Cardiac muscle cell (in vitro differentiated cells and primary cell): ENCODE measurements at places on chromosomes 3 and 15. TPM values are rescaled to one million over a fixed set of nuclear protein-coding genes. Genes with fewer than 3 reads are reported as not detected.
A peak's percentile ranks its signal among the peaks of the same experiment; 100 is the strongest.

- no peak overlapping the region for H3K4me3 ChIP-seq
- DNase-seq = no peak
- no peaks in the 10 kb centered on the region for H3K27me3 ChIP-seq
- H3K36me3 ChIP-seq = no peaks in the 10 kb centered on the region
Observed at GRCh38 chr3:36707623-36708409, 56.5 kb downstream of the DCLK3 start.

DNA sequence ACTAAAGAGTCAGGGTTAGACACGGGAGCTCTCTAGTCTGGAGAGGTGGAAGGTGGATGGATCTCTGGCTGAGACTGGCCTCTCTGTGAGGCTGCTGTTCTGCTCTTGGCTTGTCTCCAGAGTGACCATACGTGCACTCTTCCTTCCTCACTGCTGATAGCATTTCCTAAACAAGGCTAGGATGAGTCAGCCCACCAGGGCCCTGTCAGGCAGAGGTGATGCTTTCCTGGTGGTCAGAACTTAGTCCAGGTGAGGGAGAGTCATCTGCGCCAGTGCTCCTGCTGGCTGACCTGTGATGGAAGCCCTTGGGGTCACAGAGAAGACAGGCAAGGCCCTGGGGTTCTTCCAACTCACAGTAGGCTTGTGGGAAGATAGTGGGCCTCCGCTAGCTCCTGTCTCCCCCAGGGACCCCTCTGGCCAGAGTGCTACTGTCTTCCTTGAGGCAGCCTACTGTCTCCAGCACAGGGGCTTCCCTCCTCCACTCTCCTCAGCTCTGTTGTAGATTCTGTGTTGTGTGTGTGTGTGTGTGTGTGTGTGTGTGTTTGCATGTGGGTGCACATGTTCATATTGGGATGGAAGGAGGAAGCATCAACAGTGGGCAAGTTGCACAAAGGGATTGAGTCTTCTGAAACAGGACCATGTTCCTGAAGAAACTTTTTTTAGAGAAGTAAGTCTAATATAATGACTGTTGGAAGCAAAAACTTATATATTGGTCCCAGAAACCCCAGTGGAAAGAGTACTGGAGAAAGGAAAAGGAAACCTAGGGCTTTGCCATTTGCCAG lies 16.5 kb downstream of the ALPK3 start:
- peaks cover 32% of the 10 kb centered on the region for H3K36me3 ChIP-seq
- H3K27ac ChIP-seq = peak overlapping the region; percentile 35
- H3K27me3 ChIP-seq = no peaks in the 10 kb centered on the region
- H3K4me1 ChIP-seq = peaks cover 37% of the 10 kb centered on the region
- H3K4me3 ChIP-seq = no peak overlapping the region

- no peak overlapping the region for H3K27ac ChIP-seq
- H3K27me3 ChIP-seq = no peaks in the 10 kb centered on the region
- no peak overlapping the region for H3K4me3 ChIP-seq
- H3K4me1 ChIP-seq = no peaks in the 10 kb centered on the region
Observed at GRCh38 chr3:114557791-114558190, 264.0 kb downstream of the TIGIT start.

DNA sequence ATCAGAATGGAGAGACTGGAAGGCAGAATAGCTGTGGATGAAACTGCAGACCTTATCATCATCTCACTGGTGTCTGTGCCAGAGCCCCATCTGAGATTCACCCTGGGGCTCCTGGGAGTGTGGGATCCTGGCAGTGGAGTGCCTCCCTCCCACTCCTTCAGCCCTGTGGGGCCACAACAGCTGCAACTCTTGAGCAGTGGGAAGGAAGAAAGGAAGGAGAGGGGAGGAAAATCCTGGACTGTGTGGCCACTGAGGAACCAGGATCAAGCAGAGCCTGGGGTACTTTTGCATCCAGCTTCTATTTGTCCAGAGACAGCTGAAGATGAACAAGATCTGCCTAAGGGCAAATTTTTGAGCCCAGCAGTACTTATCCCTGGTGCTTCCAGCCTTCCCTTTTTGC lies 13.1 kb upstream of the ALDH1A2 start:
- H3K36me3 ChIP-seq = no peaks in the 10 kb centered on the region
- H3K4me1 ChIP-seq = no peaks in the 10 kb centered on the region
- no peak for DNase-seq
- H3K27ac ChIP-seq = no peak overlapping the region
- H3K27me3 ChIP-seq = no peaks in the 10 kb centered on the region

GRCh38 chr15:86493884-86494283 lies 414.2 kb downstream of the AGBL1 start:
- H3K4me3 ChIP-seq = no peak overlapping the region
- no peak overlapping the region for H3K27ac ChIP-seq
- no peaks in the 10 kb centered on the region for H3K27me3 ChIP-seq
- no peak for DNase-seq
- peaks cover 9% of the 10 kb centered on the region for H3K4me1 ChIP-seq
- H3K36me3 ChIP-seq = no peaks in the 10 kb centered on the region

The P2RY1 gene
- total RNA-seq = 4.6 and 4.8 TPM in 2 replicates

DNA sequence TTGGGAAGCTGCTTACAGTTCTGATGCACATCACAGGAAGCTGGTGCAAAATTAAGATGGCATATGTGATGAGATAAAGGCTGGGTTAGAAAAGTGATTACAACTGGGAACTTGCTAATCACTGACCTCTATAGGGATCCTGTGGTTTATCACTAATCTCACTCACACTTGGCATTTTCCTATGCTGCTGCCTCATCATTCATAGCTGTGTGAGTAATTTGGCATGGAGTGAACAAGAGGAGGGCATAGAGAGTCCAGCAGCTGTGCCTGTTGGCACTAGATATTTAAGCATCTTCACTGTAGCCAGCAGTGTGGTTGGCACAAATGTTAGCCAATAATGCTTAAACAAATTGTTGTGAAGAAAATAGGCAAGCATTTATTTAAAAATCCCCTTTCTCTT lies 217.7 kb upstream of the CGNL1 start:
- DNase-seq = no peak
- no peak overlapping the region for H3K4me3 ChIP-seq
- H3K27me3 ChIP-seq = no peaks in the 10 kb centered on the region
- peaks cover 3% of the 10 kb centered on the region for H3K4me1 ChIP-seq
- H3K27ac ChIP-seq = peak overlapping the region; percentile 8

DNA sequence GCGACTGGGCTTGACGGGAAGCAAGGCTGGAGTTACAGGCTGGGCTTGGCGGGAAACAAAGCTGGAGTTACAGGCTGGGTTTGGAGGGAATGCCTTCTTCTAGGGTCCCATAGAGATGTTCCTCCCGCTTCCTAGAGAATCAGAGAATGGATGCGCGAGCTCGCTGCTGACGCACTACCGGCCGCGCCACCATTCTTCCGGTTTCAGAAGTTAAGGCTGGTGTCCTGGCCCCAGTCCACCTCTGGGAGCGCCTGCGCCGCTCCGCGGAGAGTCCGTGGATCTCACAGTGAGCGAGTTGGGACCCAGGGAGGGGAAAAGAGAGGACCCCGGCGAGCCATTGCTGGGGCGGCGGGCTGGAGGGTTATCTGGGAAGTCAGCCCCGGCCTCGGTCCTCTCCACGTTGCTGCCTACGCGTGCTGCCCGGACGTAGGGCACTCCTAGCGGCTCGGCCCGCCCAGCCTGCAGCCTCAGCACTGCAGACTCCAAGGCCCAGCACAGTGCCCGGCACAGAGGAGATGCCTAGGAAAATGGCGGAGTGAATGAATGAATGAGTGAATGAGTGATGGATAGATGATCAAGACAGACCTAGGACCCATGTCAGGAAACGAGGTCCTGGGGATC lies at the start of gene ZNF502:
TSS of gene ZNF502 (plus strand) at position 206 of the 621 bp plus-strand sequence. CDS start 7,602 bp downstream, outside the sequence.
- H3K27ac ChIP-seq = peak within 1 kb of the TSS; percentile 82
- peak within 1 kb of the TSS; percentile 81 for H3K4me3 ChIP-seq
- no peaks in the 10 kb centered on the region for H3K27me3 ChIP-seq
- peak; percentile 95 for DNase-seq
- no peaks in the 10 kb centered on the region for H3K36me3 ChIP-seq

- H3K27ac ChIP-seq = no peak overlapping the region
- no peaks in the 10 kb centered on the region for H3K4me1 ChIP-seq
- H3K36me3 ChIP-seq = no peaks in the 10 kb centered on the region
- no peaks in the 10 kb centered on the region for H3K27me3 ChIP-seq
Observed at GRCh38 chr3:177554895-177555759, 357.8 kb upstream of the TBL1XR1 start.

- H3K36me3 ChIP-seq = no peaks in the 10 kb centered on the region
- no peak overlapping the region for H3K27ac ChIP-seq
- H3K4me3 ChIP-seq = no peak overlapping the region
- no peak for DNase-seq
- no peaks in the 10 kb centered on the region for H3K27me3 ChIP-seq
- no peaks in the 10 kb centered on the region for H3K4me1 ChIP-seq
Observed at GRCh38 chr3:98003306-98003969, 31.2 kb upstream of the RIOX2 start.

The COLQ gene
- 4.5 and 10.4 TPM in 2 replicates for total RNA-seq

DNA sequence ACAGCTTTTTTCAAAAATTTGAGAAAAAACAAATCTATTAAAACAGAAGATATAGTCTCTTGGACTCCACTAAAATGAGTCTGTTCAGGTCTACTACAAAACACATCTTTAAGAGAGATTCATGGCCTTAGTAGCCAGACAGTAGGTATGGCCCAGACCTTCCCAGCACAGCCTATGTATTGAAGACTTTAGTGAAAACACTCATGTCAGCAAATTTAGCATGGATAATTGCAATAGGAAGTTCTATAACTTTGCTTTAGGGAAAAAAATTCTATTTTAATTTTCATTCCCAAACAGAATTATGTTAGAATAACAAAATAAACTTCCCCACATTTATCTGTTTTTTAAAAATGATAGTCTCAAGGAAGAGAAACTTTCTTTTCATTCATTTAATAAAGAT lies 976.6 kb downstream of the FHIT start:
- no peaks in the 10 kb centered on the region for H3K36me3 ChIP-seq
- H3K27ac ChIP-seq = no peak overlapping the region
- peaks cover 7% of the 10 kb centered on the region for H3K4me1 ChIP-seq
- no peak for DNase-seq
- no peak overlapping the region for H3K4me3 ChIP-seq
- H3K27me3 ChIP-seq = no peaks in the 10 kb centered on the region

The DNASE1L3 gene
- 0.21 and 0.39 TPM in 2 replicates for total RNA-seq

- H3K27me3 ChIP-seq = peaks cover 33% of the 10 kb centered on the region
- no peak overlapping the region for H3K27ac ChIP-seq
- H3K36me3 ChIP-seq = no peaks in the 10 kb centered on the region
- H3K4me1 ChIP-seq = no peaks in the 10 kb centered on the region
- H3K4me3 ChIP-seq = no peak overlapping the region
- peak; percentile 52 for DNase-seq
Observed at GRCh38 chr15:62344806-62345539, 179.9 kb upstream of the C2CD4B start.

DNA sequence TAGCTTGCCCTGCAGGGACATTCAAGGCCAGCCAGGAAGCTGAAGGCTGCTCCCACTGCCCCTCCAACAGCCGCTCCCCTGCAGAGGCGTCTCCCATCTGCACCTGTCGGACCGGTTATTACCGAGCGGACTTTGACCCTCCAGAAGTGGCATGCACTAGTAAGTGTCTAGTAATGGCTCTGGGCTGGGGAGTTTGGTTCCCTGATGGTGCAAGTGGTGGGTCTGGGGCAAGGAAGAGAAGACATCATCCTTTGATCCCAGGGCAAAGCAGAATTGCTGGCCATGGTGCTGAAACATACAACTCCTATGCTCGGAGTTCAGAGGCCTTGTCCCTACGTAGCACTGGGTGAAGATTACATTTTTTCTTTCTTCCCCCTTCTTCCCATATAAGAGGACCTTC lies 311.4 kb downstream of the EPHB1 start:
- no peaks in the 10 kb centered on the region for H3K36me3 ChIP-seq
- peak; percentile 0 for DNase-seq
- H3K27me3 ChIP-seq = no peaks in the 10 kb centered on the region
- no peaks in the 10 kb centered on the region for H3K4me1 ChIP-seq

- H3K27ac ChIP-seq = no peak overlapping the region
- H3K36me3 ChIP-seq = no peaks in the 10 kb centered on the region
- no peak overlapping the region for H3K4me3 ChIP-seq
- DNase-seq = no peak
- no peaks in the 10 kb centered on the region for H3K27me3 ChIP-seq
- H3K4me1 ChIP-seq = no peaks in the 10 kb centered on the region
Observed at GRCh38 chr15:90838139-90838538, 30.2 kb upstream of the FURIN start.

- no peak overlapping the region for H3K27ac ChIP-seq
- DNase-seq = no peak
Observed at GRCh38 chr3:101050866-101051265, 57.6 kb upstream of the ABI3BP start.

- no peaks in the 10 kb centered on the region for H3K27me3 ChIP-seq
- no peaks in the 10 kb centered on the region for H3K36me3 ChIP-seq
- DNase-seq = no peak
- no peak overlapping the region for H3K4me3 ChIP-seq
- no peak overlapping the region for H3K27ac ChIP-seq
Observed at GRCh38 chr3:3307491-3307890, 128.0 kb upstream of the CRBN start.

The DZIP3 gene
- total RNA-seq = 18.3 and 31.2 TPM in 2 replicates

GRCh38 chr3:177519588-177519987 lies 322.3 kb upstream of the TBL1XR1 start:
- no peaks in the 10 kb centered on the region for H3K4me1 ChIP-seq
- no peaks in the 10 kb centered on the region for H3K27me3 ChIP-seq
- no peak overlapping the region for H3K27ac ChIP-seq
- no peak for DNase-seq
- H3K4me3 ChIP-seq = no peak overlapping the region

- no peaks in the 10 kb centered on the region for H3K36me3 ChIP-seq
- H3K4me1 ChIP-seq = peaks cover 7% of the 10 kb centered on the region
- H3K4me3 ChIP-seq = peak overlapping the region; percentile 94
- no peak overlapping the region for H3K27ac ChIP-seq
- DNase-seq = no peak
Observed at GRCh38 chr15:66388576-66388975, 1.9 kb downstream of the MAP2K1 start.

DNA sequence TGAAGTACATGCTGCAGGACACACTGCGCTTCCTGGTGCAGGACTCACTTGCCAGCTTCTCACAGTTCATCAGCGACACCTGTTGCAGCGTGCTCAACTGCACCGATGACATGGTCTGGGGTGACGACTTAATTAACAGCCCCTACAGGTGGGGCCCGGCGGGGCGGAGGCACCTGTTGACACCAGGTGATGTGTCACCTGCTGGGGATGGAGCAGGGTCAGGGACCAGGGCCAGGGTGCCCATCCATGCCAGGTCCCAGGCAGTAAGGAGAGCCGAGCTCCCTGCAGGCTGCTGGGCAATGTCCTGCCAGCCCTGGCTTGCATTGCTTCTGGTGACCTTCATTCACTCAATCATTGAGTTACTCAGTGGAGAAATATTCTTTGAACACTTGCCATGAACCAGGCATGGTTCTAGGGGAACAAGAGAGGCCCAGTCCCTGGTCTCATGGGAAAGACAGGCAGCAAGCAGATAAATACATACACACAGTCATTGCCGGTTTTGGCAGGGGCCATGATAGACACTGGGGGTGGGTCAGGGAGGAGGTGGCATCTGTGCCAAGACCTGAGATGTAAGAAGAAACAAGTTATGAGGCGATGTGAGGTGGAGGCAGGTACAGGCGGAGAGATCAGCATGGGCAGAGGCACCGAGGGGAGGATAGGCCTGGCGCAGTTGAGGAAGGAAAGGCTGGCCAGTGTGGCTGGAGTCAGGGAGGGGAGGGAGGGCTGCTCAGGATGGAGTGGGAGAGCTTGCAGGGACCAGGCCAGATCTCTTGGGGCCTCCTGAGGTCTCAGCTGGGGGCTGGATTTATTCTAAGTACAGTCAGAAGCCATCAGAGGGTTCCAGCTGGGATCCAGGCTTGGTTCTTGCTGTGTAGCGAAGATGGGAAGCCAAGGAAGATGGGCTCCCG lies 30.8 kb downstream of the DNAH1 start:
- H3K4me3 ChIP-seq = no peak overlapping the region
- DNase-seq = peak; percentile 37
- H3K4me1 ChIP-seq = no peaks in the 10 kb centered on the region
- no peaks in the 10 kb centered on the region for H3K27me3 ChIP-seq
- H3K27ac ChIP-seq = no peak overlapping the region
- no peaks in the 10 kb centered on the region for H3K36me3 ChIP-seq

The LRRC2 gene
- total RNA-seq = 0.56 and 0.77 TPM in 2 replicates
